ENCODE measurements at places on chromosomes 12 and 14. TPM values are rescaled to one million over a fixed set of nuclear protein-coding genes. Genes with fewer than 3 reads are reported as not detected.

TMEM132C gene
- not detected for total RNA-seq

FGF23 gene
- not detected for total RNA-seq

NPFF gene
- total RNA-seq = not detected

NOVA1 gene
- 3.8 TPM for total RNA-seq

PLA2G1B gene
- not detected for total RNA-seq

APOF gene
- not detected for total RNA-seq

Data from A549 treated with GW870086 at 1 μM for 4 hours (cell line).